ENCODE measurements at places on chromosomes 6 and 20. TPM values are rescaled to one million over a fixed set of nuclear protein-coding genes. Genes with fewer than 3 reads are reported as not detected.

- DNase-seq = no peak
Observed at GRCh38 chr6:133891927-133892812, 3.3 kb downstream of the TCF21 start.

RRAGD gene
- polyA plus RNA-seq = 57.2 TPM

MGME1 gene
- polyA plus RNA-seq = 10.9 TPM

DNA sequence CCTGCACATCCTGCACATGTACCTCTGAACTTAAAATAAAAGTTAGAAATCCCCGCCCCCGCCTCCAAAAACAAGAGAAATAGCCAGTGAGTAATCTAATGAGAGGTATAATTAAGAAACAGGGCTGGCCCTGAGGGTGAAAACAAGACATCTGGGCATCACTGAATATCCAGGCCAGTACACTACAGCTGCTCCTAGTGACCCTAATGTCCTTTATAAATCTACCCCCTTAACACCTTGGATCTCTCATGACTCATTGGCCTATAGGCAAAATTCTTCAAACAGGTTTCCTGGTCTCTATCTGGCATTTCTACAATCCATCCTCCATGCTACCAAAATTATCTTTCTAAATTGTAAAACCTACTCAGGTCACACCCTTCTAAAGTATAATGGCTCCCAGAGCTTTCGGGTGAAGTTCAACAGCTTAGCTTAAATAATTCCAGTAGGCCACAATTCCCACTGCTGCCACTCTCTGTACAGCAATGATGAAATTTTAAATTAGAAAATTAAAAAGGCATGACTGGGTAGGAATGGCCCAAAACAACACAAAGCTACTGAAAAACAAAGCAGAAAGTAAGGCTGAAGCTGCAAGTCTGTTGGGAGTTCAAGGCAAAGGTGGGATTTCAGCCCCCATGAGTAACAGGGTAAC, 260.9 kb downstream of the GMDS start:
- DNase-seq = no peak

ABHD16B gene
- polyA plus RNA-seq = 0.54 TPM

NUP153 gene
- polyA plus RNA-seq = 7.5 TPM

- no peak for DNase-seq
Observed at GRCh38 chr6:98887650-98888049, 53.3 kb downstream of the POU3F2 start.

GRCh38 chr6:44263354-44264100, 1.8 kb downstream of the NFKBIE start:
- DNase-seq = no peak

FERMT1 gene
- polyA plus RNA-seq = 0.54 TPM

DNA sequence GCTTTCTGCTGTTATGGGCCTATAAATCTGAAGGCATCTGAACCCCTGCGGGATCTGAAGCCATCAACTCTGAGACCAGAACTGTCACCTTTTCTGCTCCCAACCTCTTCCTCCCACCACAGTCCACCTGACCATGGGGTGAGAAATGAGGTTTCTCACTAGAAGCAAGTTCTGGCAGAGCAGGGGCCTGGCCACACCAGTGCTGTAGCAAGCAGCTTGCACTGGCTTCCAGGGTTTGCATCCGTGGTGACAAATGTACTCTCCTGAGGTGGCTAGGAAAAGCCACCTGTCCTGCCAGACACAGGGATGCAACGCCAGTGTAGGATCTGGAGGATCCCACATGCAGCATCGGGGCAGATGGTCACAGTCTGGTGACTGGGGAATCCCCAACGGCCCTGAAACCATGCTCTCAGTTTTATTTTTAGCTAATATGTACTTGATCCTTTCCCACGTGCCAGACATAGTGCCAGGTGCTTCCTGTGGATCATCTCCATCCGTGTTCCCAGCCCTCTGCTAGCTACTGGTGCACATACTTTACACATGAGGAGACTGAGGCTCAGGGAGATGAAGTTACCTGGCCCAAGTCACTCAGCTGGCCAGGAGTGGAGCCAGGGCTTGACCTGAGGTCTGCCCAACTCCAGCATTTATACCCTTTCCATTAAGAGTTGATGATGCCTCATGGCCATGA, 122.1 kb upstream of the SPACA1 start:
- no peak for DNase-seq

DNA sequence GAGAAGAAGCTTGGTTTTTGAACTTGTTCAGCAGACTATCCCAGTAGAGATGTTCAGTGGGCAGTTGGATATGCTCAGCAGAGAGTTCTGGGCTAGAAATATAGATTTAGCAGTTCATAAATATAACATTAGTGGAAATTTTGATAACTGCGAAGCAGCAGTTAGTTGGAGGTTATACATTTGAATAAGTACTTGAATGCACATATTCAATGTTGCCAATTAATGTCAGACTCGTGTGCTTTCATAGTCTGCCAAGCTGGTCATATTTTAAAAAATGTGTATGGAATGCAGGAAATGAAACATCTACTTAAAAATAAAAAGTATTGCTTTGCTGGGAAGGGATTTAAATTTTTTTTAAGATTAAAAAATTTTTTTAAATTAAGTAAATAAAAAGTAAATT, 92.5 kb upstream of the E2F3 start:
- DNase-seq = no peak

DNA sequence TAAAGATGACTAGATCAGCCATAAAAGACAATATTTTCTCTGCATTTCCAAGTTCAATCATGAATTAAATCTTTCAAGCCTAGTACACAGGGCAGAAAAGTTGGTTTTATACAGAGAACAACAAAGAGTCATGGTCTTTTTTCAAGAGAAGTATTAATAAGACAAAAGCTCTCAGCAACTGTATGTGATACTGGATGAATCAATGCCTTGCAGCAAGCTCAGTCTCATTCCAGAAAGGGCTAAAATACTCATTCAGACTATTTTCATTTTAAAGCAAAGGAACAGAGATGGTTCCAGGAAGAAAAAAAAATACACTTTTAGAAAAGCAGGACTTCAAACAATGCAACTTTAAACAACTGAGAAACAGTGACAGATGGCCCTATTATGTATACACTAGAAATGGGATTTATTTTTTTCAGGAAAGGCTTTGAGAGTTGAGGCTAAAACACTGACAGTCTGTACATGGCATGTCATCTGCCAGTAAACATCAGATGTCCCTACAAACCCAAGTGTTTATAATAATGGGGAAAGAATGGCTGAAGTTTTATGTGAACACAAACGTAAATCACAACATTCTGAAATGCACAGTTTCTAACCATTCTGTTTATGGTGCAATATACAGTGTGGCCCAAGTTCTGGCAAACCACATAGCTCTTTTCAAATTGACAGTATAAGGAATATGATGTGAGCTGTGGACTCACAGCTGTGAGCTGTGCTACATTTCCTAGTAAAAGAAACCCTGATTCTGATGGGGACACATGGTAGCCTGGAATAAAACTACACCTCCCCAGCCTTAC, 114.3 kb upstream of the DST start:
- no peak for DNase-seq

MOXD1 gene
- 1.2 TPM for polyA plus RNA-seq

DNA sequence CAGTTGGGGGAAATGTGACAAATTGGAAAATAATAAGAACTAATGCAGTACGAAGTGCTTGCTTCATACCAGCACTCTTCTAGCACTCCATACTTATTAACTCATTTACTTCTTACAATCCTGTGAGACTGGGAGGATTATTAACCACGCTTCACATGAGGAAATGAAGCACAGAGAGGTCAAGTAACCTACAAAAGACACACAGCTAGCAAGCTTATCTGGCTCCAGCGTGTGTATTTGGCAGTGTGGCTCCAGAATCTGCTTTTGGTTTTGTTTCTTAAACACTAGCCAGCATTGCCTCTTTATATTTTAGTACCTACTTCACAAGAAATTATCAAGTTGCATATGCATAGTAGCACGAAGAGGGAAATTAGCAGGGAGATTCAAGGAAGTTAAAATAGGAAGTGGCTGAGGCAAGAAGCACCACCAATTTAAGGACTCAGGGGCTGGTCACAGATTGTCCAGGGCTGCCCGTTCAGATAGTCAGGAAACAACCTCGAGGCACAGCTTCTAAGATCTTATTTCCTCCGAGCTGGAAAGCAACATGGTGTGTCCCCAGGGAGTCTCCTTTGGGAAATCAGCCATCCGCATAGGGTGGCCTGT, 302.7 kb upstream of the PRDM1 start:
- DNase-seq = no peak

HSPA1A gene
- polyA plus RNA-seq = 321 TPM

NMBR gene
- not detected for polyA plus RNA-seq

GRCh38 chr20:53751620-53752318, 158.1 kb upstream of the ZNF217 start:
- DNase-seq = no peak

- DNase-seq = no peak
Observed at GRCh38 chr6:119353696-119354095, 4.1 kb upstream of the MAN1A1 start.

GRCh38 chr6:11876934-11877433, 98.4 kb upstream of the ADTRP start:
- DNase-seq = no peak

DNA sequence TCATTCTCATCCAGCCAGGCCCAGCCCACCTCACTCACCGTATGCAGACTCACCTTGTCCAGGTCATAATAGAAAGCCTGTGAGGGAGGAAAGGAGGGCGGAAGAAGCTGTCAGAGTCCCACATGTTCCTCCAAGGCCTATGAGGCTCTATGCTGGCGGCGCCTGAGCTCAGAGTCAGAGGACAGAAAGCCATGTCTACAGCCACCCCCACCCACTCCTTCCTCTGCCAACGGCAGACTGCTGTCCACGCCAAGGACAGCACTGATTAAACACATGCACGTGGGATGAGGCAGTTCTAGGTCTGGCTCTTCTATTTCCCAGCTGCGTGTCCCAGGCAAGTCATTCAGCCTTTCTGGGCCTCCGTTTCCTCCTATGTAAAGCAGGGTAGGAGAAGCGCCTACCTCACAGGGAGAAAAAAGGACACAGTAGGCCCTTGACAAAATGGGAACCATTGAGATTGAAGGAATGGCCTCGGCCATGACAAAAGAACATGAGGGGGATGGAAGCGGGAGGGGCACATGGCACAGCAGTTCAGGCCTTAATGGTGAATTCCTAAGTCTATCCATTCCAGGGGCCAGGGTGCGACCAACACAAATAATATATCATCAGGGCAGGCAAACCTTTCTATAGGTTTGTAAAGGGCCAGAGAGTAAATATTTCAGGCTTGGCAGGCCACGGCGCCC, 80.1 kb downstream of the RIPOR3 start:
- no peak for DNase-seq

CTCFL gene
- polyA plus RNA-seq = not detected
